ENCODE measurements at places on chromosomes 12 and 14.

DNA sequence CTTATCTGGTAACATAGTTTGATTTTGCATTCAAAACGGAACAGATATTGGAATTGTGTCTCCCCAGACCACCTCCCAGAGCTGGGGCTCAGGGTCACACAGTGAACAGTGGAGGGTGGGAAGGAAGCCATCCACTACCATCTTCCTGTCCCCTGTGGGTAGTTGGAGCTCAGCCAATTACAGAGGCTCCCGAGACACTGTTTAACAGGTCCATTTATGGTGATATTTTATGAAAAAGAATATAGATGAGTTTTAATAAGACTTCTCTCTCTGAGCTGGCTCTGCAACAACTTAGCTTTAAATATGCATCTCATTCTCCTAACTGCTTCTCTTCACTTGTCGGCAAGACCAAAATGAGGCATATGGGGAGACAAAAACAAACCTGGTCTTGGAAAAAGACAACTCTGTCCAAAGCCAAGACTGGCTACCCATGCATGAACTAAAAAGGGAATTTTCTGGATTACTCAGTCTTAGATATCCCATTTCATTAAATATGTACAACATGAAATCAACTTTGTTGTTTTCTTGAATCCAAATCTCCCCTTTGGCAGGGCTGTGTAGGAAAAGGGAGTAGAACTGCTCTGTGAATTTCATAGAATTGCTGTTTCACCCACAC, 83.8 kb upstream of the HOXC13 start:
- DNase-seq: no peak

- no peak for DNase-seq
Measured at GRCh38 chr14:102900631-102901571, 21.6 kb upstream of the AMN start.

- no peak for DNase-seq
Measured at GRCh38 chr14:94066089-94066676, 14.8 kb downstream of the DDX24 start.

GRCh38 chr12:8493084-8493483, 20.2 kb upstream of the CLEC4D start:
- DNase-seq: no peak

DNA sequence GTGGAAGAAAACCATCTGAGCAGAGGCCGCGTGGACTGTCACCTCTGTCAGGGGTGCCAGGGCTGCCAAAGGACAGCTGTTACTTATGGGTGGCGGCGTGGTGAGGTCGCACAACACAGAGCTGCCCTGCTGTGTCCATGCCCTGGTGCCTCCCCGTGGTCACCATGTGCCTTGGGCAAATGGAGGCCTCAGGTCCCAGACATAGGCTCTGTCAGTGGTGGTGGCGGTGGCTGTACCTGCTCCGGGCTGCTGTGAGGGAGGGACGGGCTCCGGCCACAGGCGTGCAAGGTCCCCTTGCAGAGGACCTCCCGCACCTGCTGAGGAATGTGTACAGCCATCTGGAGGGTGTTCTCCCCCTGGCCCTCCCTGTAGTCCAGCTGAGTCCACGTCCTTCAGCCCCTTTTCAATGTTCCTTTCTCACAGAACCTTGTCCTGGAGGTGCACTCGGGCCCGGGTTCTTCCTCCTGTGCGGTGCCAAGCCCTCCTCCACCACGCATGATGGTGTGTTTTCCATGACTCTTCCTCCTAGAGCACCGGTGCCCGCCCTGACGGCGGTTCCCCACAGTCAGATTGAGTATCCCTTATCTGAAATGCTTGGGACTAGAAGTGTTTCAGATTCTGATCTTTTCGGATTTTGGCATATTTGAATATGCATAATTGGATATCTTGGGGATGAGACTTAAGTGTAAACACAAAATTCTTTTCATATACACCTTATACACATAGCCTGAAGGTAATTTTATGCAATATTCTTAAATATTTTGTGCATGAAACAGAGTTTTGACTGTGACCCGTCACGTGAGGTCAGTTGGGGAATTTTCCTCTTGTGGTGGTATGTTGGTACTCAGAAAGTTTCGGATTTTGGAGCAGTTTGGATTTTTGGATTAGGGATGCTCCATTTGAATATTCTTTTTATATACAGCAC, 49.8 kb downstream of the TRAF3 start:
- DNase-seq: no peak

All from RPMI8226 (cell line).